Upper lobe of right lung (tissue), 1 donor: ENCODE measurements at places on chromosomes 7 and 10.

GRCh38 chr10:74415146-74415839 lies 264.3 kb downstream of the ADK start:
- DNase-seq: no peak

DNA sequence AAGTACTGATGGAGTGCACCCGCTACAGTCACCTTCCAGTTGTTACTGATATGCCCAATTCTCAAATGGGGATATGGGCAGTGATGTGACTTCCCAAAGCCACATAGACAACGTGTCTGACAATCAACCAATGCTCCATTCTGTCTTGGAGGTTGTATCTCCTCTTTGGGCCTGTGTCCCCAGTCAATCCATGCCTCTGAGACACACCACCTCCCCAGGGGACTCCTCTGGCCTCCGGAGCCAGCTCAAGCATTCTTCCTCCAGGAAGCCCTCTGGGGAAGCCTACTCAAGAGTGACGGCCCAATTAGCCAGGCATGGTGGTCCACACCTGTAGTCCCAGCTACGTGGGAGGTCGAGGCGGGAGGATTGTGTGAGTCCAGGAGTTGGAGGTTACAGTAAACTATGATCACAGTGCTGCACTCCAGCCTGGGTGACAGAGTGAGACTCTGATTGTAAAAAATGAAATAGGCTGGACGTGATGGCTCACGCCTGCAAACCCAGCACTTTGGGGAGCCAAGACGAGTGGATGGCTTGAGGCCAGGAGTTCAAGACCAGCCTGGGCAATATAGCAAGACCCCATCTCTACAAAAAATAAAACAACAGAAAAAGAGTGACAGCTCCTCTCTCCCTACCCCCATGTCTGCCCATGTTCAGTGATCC lies 99.5 kb upstream of the TNRC18 start:
- DNase-seq: no peak

GRCh38 chr10:67296926-67297325 lies 371.1 kb downstream of the LRRTM3 start:
- no peak for DNase-seq

- no peak for DNase-seq
These were observed 97.7 kb upstream of the FGFR2 start for GRCh38 chr10:121695731-121696464.

DNA sequence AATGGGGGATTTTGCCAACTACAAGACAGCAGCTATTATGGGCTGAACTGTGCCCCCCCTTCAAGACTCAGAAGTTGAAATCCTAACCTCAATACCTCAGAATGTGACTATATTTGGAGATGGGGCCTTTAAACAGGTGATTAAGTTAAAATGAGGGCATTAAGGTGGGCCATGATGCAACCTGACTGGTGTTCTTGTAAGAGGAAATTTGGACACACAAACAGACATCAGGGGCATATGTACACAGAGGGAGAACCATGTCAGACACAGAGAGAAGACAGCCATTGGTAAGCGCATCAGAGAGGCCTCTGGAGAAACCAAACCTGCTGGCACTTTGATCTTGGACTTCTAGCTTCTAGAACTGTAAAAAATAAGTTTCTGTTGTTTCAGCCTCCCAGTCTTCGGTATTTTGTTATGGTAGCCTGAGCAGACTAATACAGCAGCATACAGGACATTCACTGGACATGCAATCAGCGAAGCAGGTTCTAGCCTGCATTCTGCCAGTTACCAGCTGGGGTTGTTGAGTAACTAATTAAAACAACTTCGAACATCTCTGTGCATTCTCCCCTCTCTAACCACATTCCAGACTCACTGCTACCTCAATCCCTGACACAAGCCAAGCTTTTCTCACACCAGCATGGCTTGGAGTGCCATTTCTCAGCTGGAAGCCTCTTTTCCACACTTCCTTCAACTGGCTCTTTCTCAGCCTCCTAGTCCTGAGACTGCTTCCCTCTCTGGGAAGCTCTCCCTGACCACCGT lies 141.4 kb downstream of the DOCK4 start:
- DNase-seq: no peak

- DNase-seq: no peak
These were observed 125.1 kb upstream of the NOBOX start for GRCh38 chr7:144528536-144529045.

- no peak for DNase-seq
These were observed 537.4 kb upstream of the PHF14 start for GRCh38 chr7:10436302-10436701.

DNA sequence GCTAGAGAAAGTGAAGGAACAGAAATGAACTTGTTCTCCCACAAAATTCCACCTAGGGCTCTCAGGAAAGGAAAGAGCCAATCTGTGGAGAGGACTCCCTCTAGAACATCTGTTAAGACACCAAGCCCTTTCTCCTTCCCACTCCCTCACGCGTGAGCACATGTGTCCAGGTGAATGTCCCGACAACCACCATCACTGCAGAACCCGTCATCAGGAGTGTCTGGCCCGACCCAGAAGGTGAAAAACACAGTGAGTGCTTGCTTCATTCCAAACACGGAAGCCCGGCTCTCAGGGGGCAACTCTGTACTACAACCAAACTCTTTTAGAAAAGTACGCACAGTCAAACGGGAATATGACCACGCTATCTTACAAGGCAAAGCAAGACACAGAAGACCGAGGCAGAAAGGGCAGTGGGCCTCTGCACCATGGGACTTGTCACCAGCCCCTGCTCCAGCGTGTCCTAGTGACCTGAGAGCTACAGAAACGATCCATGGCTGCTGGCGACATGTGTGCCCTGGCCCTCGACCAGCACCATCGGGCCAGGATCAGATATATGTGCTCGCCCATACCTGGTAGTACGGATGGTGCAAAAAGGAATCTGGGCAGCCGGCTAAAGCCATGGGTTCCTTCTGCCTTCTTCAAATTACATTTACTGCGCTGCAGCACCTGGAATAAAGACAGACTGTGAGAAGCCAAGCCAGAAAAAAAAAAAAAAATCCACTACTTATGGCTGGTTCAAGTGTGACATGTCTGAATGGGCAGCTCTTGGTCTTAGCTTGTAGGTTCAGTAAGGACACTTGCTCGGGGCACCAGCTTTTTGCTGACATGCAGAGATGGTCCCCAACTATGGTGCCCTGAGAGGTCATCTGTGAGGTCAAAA lies 50.8 kb downstream of the GRB10 start:
- DNase-seq: no peak
